ENCODE measurements at places on chromosomes 3 and 15.
A peak's percentile ranks its signal among the peaks of the same experiment; 100 is the strongest.

DNA sequence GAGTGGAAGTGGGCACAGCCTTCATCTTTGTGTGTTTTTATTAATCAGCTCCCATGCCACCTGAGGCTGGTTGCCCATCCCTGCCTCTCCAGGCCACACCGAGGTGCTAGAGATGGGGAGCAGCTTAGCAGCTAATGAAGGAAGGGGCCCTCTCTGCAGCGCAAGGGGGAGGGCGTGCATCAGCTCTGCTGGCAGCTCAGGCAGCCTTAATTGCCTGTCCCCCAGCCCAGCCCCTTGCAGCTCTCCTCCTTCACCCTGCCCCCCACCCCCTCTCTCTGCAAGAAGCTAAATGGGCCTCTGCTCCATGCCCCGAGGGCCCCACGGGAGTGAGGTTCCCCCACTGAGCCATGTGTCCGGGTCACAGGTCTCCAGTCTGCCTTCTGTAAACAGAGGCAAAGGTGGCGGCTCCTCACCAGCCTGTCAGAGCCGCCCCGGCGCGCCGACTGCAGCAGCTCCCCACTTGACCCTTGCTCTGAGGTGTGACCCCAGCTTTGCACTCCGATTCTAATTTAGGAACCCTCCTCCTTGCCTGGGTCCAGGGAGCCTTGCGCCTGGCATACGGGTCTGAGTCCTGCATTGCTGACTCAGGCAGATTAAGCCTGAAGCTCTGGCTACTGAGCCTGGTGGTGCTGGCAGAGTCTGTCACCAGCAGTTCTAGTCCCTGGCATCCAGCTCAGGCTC, 27.9 kb upstream of the NTRK3 start:
- DNase-seq = no peak

GRCh38 chr3:146517684-146518435, 26.5 kb downstream of the PLSCR1 start:
- DNase-seq = no peak

DNA sequence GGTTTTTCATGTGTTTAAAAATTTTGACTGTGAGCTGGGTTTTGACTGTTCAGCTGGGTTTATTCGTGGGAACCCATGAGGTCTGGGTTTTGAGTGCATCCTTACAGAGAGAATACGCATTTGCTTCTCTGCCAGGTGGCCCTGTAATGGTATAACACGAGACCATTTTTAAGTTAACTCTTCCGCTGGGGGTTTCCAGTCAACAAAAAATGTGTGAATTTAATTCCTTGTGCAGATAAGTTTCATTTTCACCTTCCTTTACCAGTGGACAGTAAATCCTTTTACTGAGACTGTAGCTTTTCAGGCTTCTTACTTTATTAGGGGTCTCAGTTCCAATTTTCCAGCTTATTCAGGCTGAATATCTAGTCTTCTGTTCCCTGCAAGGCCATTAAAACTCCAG, 149.6 kb downstream of the OPA1 start:
- DNase-seq = no peak

DNA sequence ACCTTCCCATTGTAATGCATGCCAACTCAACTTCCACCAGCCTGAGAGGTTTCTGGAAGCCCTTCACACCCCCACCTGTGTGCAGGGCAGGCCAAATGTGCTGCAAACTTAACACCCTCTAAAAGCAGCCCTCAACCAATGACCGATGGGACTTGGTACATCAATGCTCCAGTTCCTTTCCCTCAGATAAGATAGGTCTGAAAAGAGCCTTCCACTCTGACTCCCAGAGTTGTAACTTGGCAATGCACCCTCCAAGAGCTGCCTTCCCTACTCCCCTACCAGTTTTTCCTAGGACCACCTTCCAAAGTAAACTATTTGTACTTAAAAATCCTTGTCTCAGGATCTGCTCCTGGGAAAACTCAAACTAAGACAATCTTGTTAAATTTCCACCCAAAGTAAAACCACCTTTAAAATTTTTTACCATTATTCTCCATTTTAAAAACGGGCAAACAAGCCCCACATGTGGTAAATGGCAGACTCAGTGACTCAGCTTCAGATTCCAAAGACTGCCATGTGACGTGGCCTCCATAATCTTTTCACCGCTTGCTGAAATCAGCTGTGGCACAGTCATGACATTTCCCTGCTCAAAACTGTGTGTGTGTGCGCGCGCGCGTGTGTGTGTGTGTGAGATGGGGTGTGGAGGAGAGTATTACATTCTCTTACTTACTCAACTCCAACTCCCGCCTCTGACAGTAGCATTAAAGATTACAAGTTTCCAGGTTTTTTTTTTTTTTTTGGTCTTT, 17.2 kb downstream of the RASGRP1 start:
- no peak for DNase-seq

DNA sequence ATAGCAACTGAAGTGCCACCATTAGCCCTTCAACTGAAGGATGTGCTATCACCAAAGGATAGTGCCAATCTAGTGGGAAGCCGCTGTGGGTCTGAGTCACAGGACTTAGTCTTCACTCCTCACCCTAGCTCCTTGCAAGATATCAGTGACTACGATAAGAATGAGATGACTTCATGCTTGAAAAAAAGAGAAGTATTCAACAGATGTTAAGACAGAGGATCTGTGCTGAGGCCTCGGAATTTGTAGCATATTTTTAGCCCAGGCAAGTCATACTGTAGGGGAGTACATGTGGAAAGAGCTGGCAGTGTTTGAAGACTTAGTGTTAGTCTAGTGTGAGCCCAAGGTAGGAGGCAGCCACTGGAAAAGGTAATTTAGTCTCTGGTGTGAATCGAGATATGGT, 270.7 kb upstream of the LRTM1 start:
- DNase-seq = no peak

GRCh38 chr3:1447452-1447851, 354.6 kb downstream of the CNTN6 start:
- no peak for DNase-seq

- no peak for DNase-seq
These were observed 27.3 kb upstream of the PLA2G4D start for GRCh38 chr15:42121682-42122081.

GRCh38 chr15:66014635-66015182, 145.4 kb downstream of the RAB11A start:
- no peak for DNase-seq

DNA sequence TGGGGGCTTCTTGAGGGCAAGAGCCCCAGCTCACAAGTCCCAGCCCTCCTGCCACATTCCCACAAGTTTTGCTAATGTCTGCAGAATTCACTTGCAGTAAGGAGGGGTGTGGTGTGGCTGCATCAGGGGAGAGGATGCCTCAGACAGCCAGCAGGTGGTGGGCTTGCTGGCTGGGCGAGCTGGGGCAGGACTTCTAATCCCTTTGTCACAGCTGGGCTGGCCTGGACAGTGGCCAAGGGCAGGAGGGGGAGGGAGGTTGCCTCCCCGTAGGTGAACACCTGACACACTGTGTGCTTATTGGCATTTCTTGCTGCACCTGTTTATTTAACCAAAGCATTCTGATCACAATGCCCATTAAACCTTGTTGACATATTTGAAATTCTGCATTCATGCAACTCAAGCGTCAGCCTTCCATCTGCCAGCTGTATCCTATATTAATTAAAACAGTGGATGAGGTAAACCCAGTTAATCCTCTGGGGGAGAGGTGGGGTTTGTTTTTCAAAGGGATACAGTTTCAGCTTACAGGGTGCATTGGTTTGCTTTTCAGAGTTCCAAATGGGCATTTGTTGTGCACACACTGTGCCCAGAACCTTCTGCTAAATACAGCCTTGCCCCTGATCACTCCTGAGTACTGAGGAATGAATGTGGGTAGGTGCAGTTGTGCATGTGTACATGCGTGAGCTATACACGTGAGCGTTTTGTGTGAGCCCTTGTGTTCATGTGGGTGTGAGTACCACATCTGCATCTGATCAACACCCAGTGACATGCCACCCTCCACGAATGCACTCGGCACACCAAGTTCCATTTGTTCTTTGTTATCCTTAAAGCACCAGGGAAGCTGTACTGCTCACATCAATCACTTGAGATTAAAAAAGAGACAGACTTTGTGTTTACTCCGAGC, 268.7 kb downstream of the XXYLT1 start:
- no peak for DNase-seq

DNA sequence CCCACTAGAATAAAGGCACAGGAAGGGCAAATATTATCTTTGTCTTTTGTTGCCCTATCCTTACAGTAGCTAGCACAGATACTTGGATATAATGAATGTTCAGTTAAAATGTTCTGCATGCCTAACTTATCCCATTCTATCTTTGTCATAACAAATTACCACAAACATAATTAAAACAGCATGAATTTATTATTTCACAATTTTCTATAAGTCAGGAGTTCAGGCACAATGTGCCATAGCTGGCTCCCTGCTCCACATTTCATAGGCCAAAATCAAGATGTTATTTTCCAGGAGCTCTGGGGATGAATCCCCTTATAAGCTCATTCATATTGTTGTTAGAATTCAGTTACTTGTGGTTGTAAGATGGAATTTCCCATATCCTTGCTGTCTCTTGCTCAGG, 975.5 kb downstream of the IGSF11 start:
- DNase-seq = no peak

DNA sequence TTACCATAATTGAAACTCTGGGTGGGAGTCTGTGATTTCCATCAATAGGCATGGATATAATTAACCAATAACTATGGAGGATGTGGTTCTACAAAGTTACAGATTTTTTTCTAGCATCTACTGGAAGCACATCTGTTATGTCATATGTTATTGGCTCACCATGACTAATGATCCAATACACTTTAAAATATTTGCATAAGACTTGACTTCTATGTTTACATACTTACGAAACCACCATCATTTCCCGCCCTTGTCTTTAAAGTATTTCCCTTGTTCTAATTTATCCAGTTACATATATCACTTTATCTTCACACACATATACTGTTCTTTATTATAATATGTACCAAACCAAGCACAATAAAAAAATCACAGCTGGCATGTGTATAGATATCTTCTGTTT, 380.3 kb upstream of the CBLB start:
- DNase-seq = no peak

DNA sequence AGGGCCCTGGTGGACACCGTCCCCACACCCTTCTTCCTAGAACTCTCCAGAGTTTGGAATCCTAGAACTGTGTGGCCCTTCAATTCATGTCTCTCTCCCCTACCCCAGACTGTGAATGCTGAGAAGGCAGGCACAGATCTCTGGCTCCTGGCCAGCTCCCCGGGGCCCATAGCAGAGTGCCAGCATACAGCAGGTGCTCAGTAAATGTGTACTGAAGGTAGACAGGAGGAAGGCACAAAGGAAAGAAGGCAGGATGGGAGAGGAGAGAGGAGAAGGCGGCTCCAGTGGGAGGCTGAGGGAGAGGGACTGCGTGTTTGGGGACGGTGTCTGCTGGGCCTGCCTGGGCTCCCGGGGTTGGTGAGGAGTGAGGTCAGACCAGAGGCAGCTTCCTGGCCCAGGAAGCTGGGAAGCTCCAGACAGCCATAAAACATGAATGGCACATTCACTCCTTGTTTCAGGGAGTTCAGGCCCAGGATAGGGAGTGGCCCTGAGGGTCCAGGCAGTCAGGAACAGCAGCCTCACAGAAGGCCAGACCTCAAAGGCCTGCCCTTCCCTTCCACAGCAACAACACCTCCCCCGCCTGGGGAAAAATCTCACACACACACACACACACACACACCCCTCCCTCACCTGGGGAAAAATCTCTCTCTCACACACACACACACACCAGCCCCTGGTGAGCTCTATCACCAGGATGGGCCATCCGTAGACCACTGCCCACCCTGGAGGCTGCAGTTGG, 137.1 kb upstream of the PRR20G start:
- no peak for DNase-seq

- DNase-seq = peak; percentile 10
These were observed 730 bp downstream of the HIGD1A start for GRCh38 chr3:42803414-42804105.

DNA sequence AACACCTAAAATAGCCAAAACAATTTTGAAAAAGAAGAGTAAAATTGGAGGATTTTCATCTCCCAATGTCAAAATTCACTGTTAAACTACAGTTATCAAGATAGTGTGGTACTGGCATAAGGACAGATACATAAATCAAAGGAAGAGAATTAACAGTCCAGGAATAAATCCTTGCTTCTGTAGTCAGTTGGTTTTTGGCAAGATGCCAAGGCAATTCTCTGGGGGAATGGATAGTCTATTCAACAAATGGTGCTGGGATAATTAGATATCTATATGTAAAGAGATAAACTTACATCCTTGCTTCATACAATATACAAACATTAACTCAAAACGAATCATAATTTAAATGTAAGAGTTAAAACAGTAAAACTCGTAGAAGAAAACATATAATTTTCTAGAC, 57.9 kb upstream of the SELENOK start:
- no peak for DNase-seq

- no peak for DNase-seq
These were observed 34.5 kb upstream of the B3GALNT1 start for GRCh38 chr3:161139686-161140085.

DNA sequence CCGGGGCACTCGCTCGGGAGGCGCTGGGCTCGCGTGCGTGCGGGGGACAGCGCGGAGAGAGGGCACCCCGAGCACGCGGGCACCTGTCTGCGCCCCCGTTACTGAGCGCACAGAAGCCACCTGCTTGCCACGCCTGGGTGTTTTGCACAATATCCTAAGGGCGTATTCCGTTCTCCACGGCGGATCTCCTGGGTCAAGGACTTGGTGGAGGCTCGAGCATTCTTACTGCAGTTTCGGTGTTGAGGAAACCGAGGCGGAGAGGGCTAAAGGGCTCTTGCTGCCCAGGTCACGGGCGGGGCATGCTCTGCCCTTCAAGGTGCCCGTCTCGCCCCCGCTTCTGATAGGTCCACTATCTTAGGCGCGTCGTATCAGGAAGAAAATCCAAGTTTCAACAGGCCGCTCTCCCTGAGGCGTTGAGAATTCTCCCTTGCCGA, 526 bp downstream of the GPD1L start:
- peak; percentile 4 for DNase-seq

DNA sequence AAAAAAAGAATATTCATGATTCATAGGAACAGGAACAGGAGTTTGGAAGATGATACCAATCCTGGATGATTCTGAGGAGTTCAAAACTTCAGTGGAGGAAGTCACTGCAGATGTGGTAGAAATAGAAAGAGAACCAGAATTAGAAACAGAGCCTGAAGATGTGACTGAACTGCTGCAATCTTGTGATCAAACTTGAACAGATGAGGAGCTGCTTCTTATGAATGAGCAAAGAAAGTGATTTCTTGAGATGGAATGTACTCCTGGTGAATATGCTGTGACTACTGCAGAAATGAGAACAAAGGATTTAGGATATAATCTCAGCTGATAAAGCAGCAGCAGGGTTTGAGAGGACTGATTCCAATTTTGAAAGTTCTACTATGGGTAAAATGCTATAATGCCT, 72.7 kb downstream of the GSK3B start:
- no peak for DNase-seq

DNA sequence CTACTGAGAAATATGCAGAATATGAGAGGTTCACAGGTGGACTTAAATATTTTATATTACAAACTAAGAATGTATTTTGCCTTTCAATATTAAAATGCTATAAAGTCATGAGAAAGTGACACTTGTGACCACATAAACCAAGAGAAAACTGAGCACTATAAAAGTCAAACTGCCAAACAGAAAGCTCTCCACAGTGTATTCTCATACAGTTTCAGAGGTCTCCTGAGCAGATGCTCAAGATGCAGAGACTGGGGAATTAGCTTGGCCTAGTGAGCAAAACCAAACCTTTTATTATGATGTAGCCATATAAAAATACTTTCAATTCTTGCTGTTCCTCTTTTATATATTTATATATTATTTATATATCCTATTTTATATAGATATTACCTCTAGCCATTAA, 227.8 kb downstream of the TBC1D5 start:
- no peak for DNase-seq

Measured in stimulated activated CD8-positive, alpha-beta memory T cell treated with anti-CD3 and anti-CD28 coated beads, Interleukin-4, amount 100 ng/mL, for 24 hours (primary cell).